ENCODE measurements at places on chromosomes 16 and 17. TPM values are rescaled to one million over a fixed set of nuclear protein-coding genes. Genes with fewer than 3 reads are reported as not detected.

DNA sequence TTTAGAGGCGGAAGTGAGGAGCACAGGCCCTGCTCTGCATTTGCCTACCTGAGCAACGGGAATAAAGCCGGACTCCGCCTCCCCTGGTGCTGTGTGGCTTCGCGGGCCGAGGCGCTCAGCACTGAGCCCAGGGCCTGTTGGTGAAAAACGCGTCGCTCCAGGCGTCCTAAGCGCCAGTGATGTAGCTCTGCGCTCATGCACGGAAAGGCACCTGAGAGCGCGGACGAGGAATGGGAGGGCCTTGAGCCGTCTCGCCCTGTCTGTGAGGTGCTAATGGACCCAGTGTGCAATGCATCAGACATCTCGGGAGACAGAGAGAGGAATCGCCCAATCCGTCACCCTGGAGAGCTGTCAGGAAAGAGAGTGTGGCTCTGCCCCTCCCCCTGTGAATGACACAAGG lies 17.2 kb upstream of the ATP2A3 start:
- H3K36me3 ChIP-seq, result no peaks in the 10 kb centered on the region
- peaks cover 6% of the 10 kb centered on the region for H3K4me1 ChIP-seq
- DNase-seq, result no peak
- no peak overlapping the region for H3K4me3 ChIP-seq
- H3K27ac ChIP-seq, result no peak overlapping the region

DNA sequence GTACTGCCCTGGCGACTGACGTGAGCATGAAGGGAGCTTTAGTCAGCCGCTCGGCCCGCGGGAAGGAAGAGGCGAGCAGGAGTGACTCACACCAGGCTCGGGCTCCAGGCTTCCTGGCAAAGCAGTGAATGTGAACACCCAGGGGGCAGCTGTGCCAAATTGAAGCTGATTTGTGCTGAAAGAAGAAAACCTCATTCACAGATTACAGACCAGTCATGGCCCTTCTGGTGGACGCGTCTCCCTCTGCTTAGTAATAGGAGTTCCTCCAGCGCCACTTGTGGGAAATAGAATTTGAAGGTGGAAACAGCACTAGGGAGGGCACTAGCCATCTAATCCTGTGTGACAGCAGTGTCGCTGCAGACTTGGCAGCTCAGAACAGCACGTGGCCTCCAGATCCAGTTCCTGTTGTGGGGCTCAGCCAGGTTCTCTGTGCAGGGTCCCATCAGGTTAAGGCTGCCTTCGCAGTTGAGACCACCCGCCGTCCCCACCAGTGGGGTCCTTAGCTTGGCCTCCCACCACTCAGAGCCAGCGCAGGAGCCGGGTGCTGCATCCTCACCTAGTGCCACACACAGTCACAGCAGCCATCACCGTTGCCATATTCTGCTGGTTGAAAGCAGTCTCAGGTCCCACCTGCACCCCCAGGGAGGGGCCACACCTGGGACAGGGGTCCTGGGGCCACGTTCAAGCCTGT lies 164.5 kb upstream of the CHMP6 start:
- no peak overlapping the region for H3K4me3 ChIP-seq
- H3K27me3 ChIP-seq, result no peaks in the 10 kb centered on the region
- H3K4me1 ChIP-seq, result peaks cover 8% of the 10 kb centered on the region
- no peak for DNase-seq

- no peak for DNase-seq
- no peak overlapping the region for H3K4me3 ChIP-seq
- no peaks in the 10 kb centered on the region for H3K4me1 ChIP-seq
- no peaks in the 10 kb centered on the region for H3K27me3 ChIP-seq
- H3K27ac ChIP-seq, result no peak overlapping the region
Observed at GRCh38 chr17:57569021-57569420, 176.1 kb downstream of the CCDC182 start.

GRCh38 chr17:72117535-72118334 lies 3.1 kb upstream of the SOX9 start:
- H3K36me3 ChIP-seq, result no peaks in the 10 kb centered on the region
- DNase-seq, result no peak
- H3K4me1 ChIP-seq, result peaks cover 19% of the 10 kb centered on the region
- peak overlapping the region; percentile 5 for H3K4me3 ChIP-seq

GRCh38 chr16:86574646-86575045 lies 3.7 kb upstream of the FOXL1 start:
- DNase-seq, result no peak
- H3K27ac ChIP-seq, result no peak overlapping the region
- peaks cover 13% of the 10 kb centered on the region for H3K4me1 ChIP-seq
- peaks cover 79% of the 10 kb centered on the region for H3K27me3 ChIP-seq
- H3K4me3 ChIP-seq, result no peak overlapping the region

The TBC1D3B gene
- total RNA-seq, result 1.6 TPM

The CDK12 gene
- 108 TPM for total RNA-seq

The ZNF287 gene
- total RNA-seq, result 6.9 TPM

All from CD4-positive, alpha-beta T cell (primary cell).